ENCODE measurements at places on chromosomes 2 and 18.
A peak's percentile ranks its signal among the peaks of the same experiment; 100 is the strongest.

DNA sequence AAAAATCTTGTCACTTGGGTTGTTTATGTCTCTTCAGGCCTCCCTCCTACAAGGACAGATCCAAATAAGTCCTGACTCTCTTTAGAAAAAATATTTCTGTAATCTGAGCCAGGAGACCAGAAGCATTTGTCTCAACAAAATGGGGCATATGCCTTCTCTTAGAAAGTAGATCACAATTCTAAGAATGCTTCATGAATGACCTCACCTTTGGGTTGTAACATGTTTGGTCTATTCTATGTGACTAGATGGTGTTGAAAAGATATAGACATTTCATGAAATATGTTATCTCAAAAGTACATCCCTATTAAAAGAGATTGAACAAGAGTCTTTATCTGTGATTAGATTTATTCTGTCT lies 159.0 kb upstream of the SETBP1 start:
- no peak for DNase-seq

DNA sequence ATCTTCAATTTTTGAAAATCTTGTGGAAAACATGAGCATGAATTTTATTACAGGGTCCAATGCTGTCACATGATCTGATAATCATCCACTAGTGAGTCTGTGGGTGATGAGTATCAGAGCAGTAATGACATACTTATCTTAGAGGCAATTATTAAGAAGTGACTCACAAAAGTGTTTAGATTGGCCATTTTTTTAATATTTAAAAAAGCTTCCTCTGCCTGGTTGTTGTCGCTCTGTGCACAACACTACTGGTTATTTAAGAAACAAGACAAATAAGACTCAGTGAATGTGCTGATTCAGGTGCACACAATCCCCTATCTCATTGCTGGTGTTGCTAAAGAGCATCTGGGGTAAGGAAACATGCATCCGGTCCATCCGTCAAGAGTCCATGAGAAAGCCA lies 665.8 kb upstream of the ZEB2 start:
- no peak for DNase-seq

DNA sequence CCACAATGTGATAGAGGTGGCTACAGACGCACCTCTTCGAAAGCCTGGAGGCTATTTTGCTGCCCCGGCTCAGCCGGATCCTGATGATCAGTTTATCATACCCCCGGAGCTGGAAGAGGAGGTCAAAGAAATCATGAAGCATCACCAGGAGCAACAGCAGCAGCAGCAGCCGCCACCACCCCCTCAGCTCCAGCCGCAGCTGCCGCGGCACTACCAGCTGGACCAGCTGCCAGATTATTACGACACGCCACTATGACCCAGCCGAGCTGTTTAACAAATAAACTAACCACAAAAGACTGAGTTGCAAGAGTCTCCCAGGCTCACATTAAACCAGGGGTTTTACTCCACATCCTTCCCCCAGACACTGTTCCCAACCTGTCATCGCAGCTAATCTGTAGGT lies 263.8 kb downstream of the PHLPP1 start:
- no peak for DNase-seq

DNA sequence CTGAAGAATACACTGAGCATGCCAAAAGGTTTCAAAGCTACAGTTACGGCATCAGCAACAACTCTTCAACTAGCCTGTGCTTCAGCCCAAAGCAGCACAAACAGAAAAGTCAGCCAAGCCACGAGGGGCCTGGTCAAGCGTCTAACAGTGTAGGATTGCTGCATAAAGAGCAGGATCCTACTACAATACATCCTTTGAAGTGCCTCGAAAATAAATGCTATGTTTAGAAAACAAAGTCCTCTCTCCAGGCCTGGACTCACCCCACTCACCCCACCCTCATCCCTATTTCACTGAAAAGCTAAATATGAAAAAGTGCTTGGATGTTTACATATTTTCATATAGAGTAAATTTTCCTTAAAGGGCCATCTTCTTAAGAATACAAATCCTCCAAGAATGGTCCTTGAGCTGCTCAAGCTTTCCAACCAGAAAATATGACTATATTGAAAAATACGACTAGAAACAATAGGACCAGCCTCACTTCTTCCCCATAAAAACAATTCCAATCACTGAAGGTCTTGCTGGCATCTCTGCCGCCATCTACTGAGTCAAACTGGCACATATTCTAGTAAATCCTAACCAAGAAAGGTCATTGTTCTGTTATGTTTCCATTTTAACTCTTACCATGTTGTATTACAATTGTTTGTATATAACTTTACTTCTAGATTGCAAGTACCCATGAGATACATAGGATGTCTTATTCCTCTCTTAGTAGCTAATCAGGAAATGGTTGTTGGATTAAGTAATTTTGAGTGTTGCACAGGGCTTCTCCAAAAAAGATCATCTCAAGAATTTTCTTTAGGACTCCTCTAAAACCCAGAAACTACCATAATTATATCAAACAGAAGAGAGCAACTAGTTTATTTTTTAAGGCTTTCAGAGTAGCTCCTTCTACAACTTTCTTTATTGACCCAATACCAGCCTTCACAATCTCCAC lies 63.6 kb downstream of the CLHC1 start:
- DNase-seq, result peak; percentile 45

DNA sequence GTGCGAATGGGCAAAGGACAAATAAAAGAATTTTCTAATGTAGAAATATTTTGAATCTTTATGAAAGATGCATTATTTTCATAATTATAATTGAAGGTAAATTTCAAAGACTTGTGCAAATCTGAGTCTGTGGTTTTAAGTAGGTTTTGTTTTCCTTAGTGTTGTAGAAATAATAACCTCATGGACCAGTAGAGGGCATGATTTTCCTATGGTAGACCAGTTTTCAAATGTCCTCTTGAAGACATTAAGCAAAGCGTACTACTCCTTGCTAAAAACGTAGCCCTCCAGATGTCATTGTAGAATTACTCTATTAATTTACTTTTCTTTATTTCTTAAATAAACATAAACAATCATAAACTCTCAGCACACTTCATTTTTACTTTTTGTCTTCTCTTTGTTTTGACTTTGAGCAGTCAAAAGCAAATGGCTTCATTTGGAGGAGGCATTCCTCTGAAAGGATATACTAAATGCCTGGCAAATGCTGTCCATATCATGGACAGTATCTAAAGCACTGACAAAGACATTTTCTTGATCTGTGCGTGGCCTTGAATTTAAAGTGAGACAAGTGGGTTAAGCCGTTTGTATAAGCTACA lies 85.8 kb upstream of the FAM237A start:
- DNase-seq, result no peak

GRCh38 chr2:149002891-149003740 lies 35.4 kb upstream of the LYPD6B start:
- DNase-seq, result no peak

GRCh38 chr2:25816249-25816648 lies 62.0 kb downstream of the ASXL2 start:
- no peak for DNase-seq

GRCh38 chr2:8116661-8117060 lies 565.2 kb upstream of the ID2 start:
- no peak for DNase-seq
